Stimulated activated CD4-positive, alpha-beta T cell treated with anti-CD3 and anti-CD28 coated beads, Interleukin-4, amount 100 ng/mL, for 24 hours (primary cell): ENCODE measurements at places on chromosomes 5 and 9.

- DNase-seq: no peak
These were observed 14.3 kb downstream of the PDE8B start for GRCh38 chr5:77224672-77225355.

DNA sequence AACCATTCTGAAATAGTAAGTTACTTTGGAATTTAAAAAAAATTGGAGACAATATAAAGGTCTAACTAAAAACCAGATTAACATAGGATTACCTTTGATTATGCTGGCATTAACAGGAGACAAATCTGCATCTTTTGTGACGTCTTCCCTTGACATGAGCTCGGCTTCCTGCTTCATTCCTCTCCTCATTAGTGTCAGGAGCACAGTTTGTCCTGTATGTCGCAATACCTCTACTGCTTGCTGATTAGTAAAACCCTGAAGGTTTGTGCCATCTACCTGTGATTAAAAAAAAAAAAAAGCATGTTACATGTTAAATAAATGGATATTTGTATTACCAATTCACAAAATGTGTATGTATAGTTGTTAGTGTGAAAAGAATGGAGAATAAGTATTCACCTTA, 73.7 kb downstream of the MPDZ start:
- no peak for DNase-seq

DNA sequence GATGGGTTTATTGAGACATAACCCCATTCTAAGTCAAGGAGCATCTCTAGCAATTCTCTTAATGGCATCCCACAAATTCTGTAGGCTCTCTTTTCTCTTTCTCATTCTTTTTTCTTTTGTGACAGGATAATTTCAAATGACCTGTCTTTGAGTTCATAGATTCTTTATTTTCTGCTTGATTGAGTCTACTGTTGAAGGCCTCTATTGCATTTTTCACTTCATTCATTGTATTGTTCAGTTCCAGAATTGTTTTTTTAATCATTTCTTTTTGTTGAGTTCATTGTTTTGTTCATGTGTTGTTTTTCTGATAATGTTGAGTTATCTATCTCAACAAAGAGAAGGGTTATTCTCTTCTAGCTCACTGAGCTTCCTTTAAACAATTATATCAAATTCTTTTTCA, 144.7 kb upstream of the IL12B start:
- no peak for DNase-seq

GRCh38 chr9:95773053-95773418, 102.5 kb upstream of the ERCC6L2 start:
- DNase-seq: no peak

DNA sequence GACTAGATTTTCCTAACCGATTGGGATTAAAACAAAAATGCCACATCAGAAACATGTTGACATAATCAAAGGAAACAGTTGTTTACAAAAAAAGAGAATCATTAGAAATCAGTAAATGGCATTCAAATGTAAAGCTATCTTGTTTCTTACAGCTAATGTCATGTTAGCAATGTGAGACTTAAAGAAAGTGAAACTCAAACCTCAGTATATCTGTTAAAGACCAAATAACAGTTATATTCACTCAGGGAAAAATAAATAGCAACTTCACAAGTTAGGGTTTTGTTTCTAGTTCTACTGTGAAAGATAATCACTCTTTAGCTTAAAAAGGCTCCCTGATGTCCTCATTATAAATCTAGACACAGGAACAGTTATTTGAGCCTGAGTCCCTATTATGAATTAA, 189.3 kb upstream of the EFNA5 start:
- DNase-seq: no peak

DNA sequence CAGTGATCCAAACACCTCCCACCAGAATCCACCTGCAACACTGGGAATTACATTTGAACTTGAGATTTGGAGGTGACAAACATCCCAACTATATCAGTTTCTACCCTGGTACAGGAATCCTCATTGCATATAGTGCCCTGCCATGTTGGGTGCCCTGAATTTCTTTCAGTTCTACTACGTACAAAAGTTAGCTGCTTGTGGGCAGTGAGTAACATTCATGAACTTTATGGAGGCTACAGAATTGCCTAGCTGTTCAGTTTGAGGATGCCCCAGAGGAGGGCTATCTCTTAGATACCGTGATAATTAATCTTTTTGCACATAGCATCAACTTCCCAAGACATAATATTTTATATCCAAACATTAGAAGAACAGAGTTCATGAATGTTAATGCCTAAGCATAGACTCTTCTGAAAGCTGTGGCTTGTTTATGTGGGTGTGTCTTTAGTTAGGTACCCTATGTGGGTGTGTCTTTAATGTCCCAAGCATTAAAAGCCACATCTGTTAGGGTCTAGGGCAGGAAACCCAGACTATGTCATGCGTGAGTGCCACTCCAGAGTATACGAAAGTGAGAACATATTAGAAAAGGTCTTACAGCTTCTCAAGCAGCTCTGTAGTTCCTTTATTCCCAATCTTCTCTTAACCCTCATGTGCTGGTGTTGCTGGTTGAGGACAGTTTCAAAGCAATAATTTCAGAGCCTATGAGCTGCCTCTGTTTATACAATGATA, 47.0 kb upstream of the CHD1 start:
- no peak for DNase-seq

DNA sequence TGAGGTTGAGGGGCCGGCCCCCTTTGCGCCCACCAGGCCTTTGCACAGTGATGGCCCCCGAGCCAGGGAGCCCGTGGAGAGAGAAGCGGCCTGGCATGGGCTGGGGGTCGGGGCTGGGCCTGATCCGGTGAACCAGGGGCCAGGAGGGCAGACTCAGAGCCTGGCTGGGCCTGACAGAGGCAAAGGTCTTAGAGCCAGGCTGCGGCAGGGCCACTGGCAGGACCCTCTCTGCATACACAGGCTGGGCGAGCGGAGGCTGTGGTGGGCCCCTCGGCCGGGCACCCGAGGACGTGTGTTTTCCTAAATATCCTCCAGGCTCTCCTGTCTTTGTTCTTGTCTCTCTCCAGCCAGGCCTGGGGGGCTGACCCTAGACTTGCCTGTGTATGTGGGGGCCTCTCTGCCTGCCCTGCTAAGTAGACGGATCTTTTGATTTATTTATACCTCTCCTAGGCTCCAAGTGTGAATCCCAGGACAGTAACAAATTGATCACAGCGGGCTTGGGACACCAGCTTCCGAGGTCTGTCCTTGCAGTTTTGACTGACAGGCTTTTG, 933 bp downstream of the NEK6 start:
- no peak for DNase-seq

GRCh38 chr5:14408969-14409586, 172.5 kb upstream of the OTULINL start:
- no peak for DNase-seq

- no peak for DNase-seq
These were observed 1.1 kb upstream of the BNC2 start for GRCh38 chr9:16871336-16872151.
